ENCODE measurements at places on chromosomes 3 and 15. TPM values are rescaled to one million over a fixed set of nuclear protein-coding genes. Genes with fewer than 3 reads are reported as not detected.

DNA sequence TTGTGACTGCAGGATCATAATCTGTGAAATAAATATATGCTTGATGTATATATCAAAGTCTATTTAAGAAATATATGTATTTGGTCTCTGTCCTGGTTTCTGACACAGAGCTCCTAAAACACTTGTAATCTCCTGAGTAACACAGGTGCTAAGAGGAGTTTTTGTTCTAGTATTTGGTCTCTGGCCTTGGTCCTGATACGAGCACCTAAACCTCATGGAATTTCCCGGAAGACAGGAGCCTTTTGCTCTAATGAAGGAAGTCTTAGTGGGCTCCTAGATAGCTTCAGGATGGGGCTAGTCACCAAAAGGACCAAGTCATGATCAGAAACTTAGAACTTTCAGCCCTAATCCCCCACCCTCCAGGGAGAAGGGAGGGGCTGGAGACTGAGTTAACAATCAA, 19.2 kb upstream of the MUSTN1 start:
- DNase-seq, result no peak
- peaks cover 5% of the 10 kb centered on the region for H3K36me3 ChIP-seq
- no peaks in the 10 kb centered on the region for H3K27me3 ChIP-seq
- no peak overlapping the region for H3K4me3 ChIP-seq

- no peaks in the 10 kb centered on the region for H3K36me3 ChIP-seq
- H3K27me3 ChIP-seq, result peaks cover 8% of the 10 kb centered on the region
- no peak for DNase-seq
- H3K4me1 ChIP-seq, result no peaks in the 10 kb centered on the region
Observed at GRCh38 chr15:54119051-54119450, 140.8 kb downstream of the UNC13C start.

DNA sequence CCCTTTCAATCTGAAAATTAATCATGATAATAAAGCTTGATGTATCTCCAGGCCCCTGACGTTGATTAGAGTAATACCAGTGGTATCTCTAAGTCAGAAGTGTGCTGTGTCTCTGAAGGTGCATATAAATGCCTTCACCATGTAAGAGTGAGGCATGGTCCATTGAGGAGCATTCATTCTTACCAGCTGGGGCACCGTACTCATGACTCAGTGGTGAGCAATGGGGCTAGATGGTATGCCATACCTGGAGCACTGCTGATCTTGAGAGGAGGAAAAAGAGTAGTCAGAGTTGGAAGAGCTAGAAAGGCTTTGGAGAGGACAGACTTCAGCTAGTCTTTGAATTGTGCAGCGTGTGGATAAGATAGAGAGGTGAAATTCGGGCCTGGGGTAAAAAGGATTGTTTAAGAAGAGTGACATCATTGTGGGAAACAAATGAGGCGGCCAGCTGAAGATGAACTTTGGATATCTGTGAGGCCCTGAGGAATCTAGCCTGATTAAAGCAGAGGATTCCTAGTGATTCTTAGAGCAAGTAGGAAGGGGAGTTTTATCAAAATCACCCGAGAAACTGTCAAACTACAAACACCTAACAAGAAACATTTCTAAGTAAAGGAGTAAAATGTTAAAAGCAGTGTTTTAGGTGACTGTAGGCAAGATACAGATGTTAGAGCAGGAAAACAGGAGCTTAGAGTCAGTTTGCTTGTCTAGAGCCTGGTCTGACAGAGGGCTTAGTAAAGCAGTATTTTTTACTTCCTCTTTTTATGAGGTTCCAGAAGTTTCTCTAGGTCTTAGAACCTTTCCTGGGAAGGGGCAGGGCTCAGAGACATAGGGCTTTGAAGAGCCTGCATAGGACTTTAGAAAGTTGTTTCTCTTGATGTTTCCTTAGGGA, 13.6 kb downstream of the TMOD3 start:
- DNase-seq, result no peak
- H3K4me3 ChIP-seq, result no peak overlapping the region
- peaks cover 67% of the 10 kb centered on the region for H3K4me1 ChIP-seq
- H3K27ac ChIP-seq, result no peak overlapping the region

- H3K4me1 ChIP-seq, result peaks cover 54% of the 10 kb centered on the region
- no peaks in the 10 kb centered on the region for H3K27me3 ChIP-seq
- peak; percentile 17 for DNase-seq
- peaks cover 15% of the 10 kb centered on the region for H3K36me3 ChIP-seq
- H3K27ac ChIP-seq, result peak overlapping the region; percentile 93
Observed at GRCh38 chr3:32392536-32393302, 1.1 kb downstream of the CMTM7 start.

GRCh38 chr3:64494526-64494925, 193.3 kb downstream of the ADAMTS9 start:
- H3K27me3 ChIP-seq, result peaks cover 56% of the 10 kb centered on the region
- no peaks in the 10 kb centered on the region for H3K36me3 ChIP-seq
- H3K27ac ChIP-seq, result no peak overlapping the region
- no peak for DNase-seq
- no peak overlapping the region for H3K4me3 ChIP-seq

TMCO5A gene
- total RNA-seq, result not detected

GOLGA8J gene
- not detected for total RNA-seq

- peaks cover 12% of the 10 kb centered on the region for H3K4me1 ChIP-seq
- no peaks in the 10 kb centered on the region for H3K36me3 ChIP-seq
- H3K27ac ChIP-seq, result no peak overlapping the region
- peaks cover 78% of the 10 kb centered on the region for H3K27me3 ChIP-seq
- DNase-seq, result no peak
- H3K4me3 ChIP-seq, result no peak overlapping the region
Observed at GRCh38 chr15:29826908-29827820, 4.9 kb upstream of the TJP1 start.

DNA sequence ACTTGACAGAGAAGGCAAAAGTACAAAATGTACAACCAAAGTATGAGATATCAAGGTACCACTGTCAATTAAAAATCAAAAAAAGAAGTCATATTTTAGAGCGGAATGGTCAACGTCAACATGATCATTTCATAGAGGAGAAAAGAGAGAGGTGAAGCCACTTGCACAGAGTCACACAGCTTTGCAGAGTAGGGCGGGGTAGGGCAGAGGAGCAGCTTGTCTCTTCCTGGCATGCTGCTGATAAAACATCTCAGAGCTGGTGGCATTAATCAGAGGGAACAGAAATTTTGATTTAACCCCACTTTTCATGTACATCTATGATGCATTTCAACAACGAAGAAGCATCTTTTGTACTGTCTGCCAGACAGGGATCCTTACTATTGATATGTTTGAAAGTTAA, 5.2 kb upstream of the IGF1R start:
- peaks cover 5% of the 10 kb centered on the region for H3K4me1 ChIP-seq
- H3K36me3 ChIP-seq, result no peaks in the 10 kb centered on the region
- H3K27me3 ChIP-seq, result no peaks in the 10 kb centered on the region
- no peak overlapping the region for H3K27ac ChIP-seq

XCR1 gene
- not detected for total RNA-seq

DNA sequence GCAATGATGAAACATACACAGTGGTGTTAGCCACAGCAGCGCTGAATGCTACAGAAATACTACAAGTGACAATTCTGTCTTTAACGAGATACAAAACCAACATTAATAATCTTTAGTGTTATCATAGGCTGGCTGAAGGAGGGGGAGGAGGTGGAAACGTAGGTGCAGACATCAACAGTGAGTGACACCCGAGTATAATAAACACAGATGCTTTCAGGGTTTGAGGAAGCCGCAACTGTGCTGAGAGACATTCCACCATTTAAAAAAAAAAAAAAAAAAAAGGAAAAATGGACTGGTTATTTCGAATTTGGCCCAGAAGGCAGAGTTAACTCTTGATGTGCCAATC, 4.3 kb upstream of the IGDCC3 start:
- no peak for DNase-seq
- peaks cover 37% of the 10 kb centered on the region for H3K27me3 ChIP-seq
- no peak overlapping the region for H3K27ac ChIP-seq
- no peak overlapping the region for H3K4me3 ChIP-seq

KCNH8 gene
- 0.04 TPM for total RNA-seq

GRCh38 chr3:46303240-46303639, 50.7 kb upstream of the CCR2 start:
- H3K27ac ChIP-seq, result no peak overlapping the region
- H3K27me3 ChIP-seq, result peaks cover 10% of the 10 kb centered on the region
- peaks cover 2% of the 10 kb centered on the region for H3K36me3 ChIP-seq
- DNase-seq, result no peak

- no peak for DNase-seq
- peak overlapping the region; percentile 74 for H3K27ac ChIP-seq
- no peaks in the 10 kb centered on the region for H3K27me3 ChIP-seq
Observed at GRCh38 chr3:180959691-180960090, 29.8 kb downstream of the DNAJC19 start.

CFAP100 gene
- not detected for total RNA-seq

DNA sequence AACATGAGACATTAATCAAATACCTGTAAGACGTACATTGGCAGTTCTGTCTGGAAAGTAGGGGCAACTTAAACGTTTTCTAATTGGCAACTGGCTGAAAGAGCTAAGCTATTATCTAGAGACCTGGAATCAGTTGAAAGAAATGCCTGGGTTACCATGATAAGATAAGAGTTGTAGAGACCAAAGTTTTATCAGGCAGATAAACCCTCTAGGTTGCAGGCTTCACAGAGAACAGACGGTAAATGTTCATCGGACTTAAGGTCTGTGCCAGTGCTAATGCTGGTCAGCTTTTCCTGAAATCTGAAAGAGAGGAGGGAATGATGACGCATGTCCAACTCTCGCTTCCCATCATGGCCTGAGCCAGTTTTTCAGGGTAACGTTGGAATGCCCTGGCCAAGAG, 196.2 kb downstream of the ROBO2 start:
- H3K4me1 ChIP-seq, result no peaks in the 10 kb centered on the region
- H3K36me3 ChIP-seq, result no peaks in the 10 kb centered on the region
- no peaks in the 10 kb centered on the region for H3K27me3 ChIP-seq
- no peak for DNase-seq
- no peak overlapping the region for H3K27ac ChIP-seq

PIERCE2 gene
- total RNA-seq, result not detected

DNA sequence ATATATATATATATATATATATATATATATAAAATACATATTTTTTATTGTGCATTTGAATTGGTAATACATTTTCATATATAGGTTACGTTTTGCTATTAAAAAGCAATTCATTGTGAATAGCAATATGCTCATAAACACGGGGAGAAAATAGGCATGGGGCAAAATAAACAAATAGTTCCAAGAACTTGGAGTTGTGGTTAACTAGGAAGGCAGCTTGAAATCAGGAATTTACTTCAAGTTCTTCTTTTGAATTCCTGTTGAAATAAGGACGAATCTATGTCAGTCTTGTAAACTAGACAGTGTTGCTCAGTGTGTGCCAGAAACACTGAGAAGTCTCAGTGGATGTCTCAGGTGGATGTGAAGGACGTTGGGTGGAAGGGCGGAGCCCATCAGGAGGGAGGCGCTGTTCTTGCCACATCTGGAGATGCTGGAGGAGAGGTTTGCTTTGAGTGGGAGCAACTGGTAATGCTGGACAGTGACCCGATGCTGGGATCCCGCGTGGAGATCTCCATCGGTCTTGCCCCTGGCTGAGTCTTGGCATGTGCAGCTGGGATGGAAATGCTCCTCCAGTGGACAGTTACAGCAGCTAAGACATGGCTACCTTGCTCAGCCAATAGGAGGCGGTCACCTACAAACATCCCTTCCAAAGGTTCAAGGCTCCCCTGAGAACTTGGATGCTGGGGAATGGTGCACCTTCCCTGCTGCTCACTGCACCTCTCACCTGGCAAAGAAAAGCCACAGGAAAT, 2.5 kb downstream of the IL16 start:
- H3K4me3 ChIP-seq, result no peak overlapping the region
- no peaks in the 10 kb centered on the region for H3K4me1 ChIP-seq
- H3K36me3 ChIP-seq, result no peaks in the 10 kb centered on the region
- peaks cover 6% of the 10 kb centered on the region for H3K27me3 ChIP-seq
- H3K27ac ChIP-seq, result no peak overlapping the region

PLCH1 gene
- total RNA-seq, result 1.2 TPM

GRCh38 chr3:196251918-196252317, 35.6 kb downstream of the SLC51A start:
- no peaks in the 10 kb centered on the region for H3K27me3 ChIP-seq
- H3K36me3 ChIP-seq, result peaks cover 3% of the 10 kb centered on the region
- no peak overlapping the region for H3K4me3 ChIP-seq
- no peak for DNase-seq

GRCh38 chr3:25287291-25287884, 140.7 kb upstream of the RARB start:
- H3K27ac ChIP-seq, result no peak overlapping the region

GRCh38 chr3:172246107-172246844, 202.0 kb downstream of the GHSR start:
- H3K4me3 ChIP-seq, result no peak overlapping the region
- no peak overlapping the region for H3K27ac ChIP-seq
- H3K4me1 ChIP-seq, result peaks cover 22% of the 10 kb centered on the region

GRCh38 chr15:59244337-59244736, 37.7 kb downstream of the LDHAL6B start:
- peaks cover 21% of the 10 kb centered on the region for H3K4me1 ChIP-seq
- H3K27ac ChIP-seq, result no peak overlapping the region
- no peak overlapping the region for H3K4me3 ChIP-seq
- H3K36me3 ChIP-seq, result peaks cover 2% of the 10 kb centered on the region
- DNase-seq, result no peak

XRN1 gene
- 40.0 TPM for total RNA-seq

TOMM70 gene
- 70.8 TPM for total RNA-seq

DNA sequence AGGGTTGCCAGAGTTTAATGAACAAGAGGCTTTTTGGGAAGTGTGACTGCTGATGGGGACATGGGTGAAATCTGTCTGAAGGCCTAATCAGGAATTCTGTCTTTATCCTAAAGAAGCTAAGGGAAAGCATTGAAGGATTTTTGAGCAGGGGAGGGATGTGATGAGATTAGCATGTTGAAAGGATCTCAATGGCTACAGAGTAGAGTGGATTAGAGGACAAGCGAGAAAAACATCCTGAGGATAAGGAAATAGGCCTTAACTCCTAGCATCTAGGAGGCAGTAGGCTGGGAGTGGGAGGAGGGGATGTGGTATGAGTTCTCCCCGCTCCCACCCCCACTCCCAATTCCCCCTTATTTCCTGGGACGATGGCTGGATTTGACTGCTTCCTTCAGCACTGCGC, 35.1 kb upstream of the SNTN start:
- peaks cover 4% of the 10 kb centered on the region for H3K27me3 ChIP-seq
- no peak for DNase-seq
- H3K4me3 ChIP-seq, result no peak overlapping the region
- no peaks in the 10 kb centered on the region for H3K36me3 ChIP-seq

SGO1 gene
- total RNA-seq, result 25.6 TPM

GRCh38 chr15:45338417-45338816, 39.9 kb downstream of the GATM start:
- peaks cover 4% of the 10 kb centered on the region for H3K4me1 ChIP-seq
- no peaks in the 10 kb centered on the region for H3K27me3 ChIP-seq
- DNase-seq, result no peak
- no peak overlapping the region for H3K4me3 ChIP-seq

PPP2R3A gene
- 0.44 TPM for total RNA-seq

DNA sequence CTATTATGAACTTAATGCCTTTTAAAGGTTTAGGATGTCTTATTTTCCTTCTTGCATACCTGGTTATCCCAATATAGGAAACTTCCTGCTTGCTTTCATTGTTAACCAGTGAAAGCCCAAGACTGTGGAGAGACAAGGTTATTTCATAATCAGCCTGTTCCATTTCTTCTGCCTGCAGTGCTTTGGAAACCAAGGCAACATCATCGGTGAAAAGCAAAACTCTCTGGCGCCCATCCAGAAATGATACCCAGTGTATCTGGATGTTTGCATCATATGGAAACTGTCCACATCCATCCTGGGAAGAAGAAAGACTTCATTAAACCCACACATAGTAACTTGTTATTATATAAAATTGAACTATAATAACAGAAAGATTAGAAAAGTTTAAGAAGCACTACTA, 170.1 kb downstream of the VPS13C start:
- H3K4me1 ChIP-seq, result peaks cover 4% of the 10 kb centered on the region
- H3K36me3 ChIP-seq, result peaks cover 54% of the 10 kb centered on the region

All from activated naive CD8-positive, alpha-beta T cell treated with anti-CD3 and anti-CD28 coated beads for 36 hours (primary cell).